ENCODE measurements at places on chromosomes 4 and X.

GRCh38 chr4:154877110-154877760, 96.2 kb downstream of the RBM46 start:
- DNase-seq: no peak

DNA sequence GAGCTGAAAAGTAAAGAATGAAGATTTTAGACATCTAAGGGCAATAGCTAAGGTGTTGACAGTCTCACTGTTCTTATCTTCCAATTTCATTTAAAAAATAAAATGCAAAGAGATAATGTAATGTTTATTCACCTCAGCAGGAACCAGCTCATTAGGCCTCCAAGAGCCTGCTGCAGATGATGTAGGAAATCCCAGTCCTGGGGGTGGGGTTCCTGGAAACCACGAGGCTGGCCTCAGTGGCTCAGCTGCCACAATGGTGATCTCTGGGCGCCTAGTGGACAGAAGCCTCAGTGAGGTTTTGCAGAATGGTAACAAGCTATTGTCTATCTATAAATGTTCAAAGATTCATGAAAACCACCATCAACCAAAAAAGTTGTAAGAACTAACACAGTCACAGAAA, 77.3 kb downstream of the RPS3A start:
- no peak for DNase-seq

DNA sequence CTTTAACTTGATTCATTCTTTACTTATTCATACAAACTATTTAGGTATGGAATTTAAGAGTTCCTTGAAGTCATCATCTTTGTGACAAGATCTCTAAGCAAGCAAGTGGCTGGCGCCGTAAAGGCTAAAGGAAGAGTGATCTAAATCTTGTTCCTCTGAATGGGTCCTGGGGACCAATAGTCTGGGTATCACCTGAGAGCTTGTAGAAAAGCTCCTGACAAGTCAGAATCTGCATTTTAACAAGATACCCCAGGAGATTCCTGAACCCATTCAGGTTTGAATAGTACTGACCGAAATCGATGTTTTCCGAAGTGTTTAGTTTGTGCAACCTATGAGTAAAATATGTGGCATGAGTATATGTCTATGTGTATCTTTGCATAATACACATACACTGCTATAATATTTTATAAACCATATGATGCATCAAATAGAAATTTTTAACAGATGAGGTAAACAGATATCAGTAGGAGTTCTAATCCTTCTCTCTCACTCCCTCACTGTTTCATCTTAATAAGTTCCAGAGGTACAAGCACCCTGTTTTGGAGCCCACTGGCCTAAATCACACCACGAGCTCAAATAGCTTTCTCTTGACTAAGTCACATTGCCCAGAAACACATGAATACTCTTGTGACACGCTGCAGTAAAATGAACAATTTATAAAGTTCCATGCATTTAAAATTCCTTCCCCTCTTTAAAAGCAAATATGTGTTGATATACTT, 170.0 kb downstream of the RELL1 start:
- DNase-seq: no peak

DNA sequence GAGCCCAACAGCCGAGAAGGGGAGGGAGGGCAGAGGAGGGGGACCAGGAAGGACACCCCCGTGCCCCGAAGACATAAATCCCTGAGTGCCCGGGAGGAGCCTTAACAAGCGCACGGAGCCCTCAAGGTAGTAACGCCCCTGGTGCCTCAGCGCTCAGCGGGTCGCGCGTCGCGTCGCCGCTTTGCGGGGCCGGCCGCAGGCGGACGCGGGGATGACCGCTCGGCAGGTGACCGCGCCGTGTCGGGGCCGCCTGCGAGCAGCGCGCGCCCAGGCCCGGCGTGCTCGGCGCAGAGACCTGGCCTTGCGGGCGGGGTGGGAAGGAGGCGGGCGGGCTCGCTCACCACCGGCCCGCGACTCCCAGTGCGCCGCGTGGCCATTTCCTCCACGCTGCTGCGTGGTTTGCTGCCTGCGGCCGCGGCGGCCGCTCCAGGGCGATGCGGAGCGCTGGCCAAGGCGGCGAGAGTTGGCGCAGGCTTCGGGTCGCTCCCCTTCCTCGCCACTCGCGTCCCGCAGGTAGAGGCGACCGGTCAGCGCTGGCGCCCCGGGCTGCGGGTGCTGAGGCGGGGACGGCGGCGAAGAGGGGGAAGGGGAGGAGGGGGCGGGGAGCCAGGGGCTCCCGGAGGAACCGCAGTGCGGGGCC, 632 bp downstream of the CCSER1 start:
- peak; percentile 4 for DNase-seq

- DNase-seq: no peak
These were observed 44.8 kb upstream of the CDKN2AIP start for GRCh38 chr4:183399616-183400015.

GRCh38 chr4:126874533-126874932, 758.2 kb upstream of the INTU start:
- DNase-seq: no peak

- no peak for DNase-seq
These were observed 7.3 kb downstream of the RPS4X start for GRCh38 chrX:72269671-72270251.

- no peak for DNase-seq
These were observed 13.7 kb upstream of the AREG start for GRCh38 chr4:74431113-74431826.

- DNase-seq: no peak
These were observed 83.1 kb upstream of the IGFBP7 start for GRCh38 chr4:57193209-57193810.

- peak; percentile 90 for DNase-seq
These were observed at the start of gene IKBKG for GRCh38 chrX:154547245-154548027. Gene IKBKG, plus strand, starts transcription at chrX:154547620. Its CDS starts 4,383 bp downstream, at chrX:154552003.

GRCh38 chr4:144189121-144189520, 48.6 kb upstream of the GYPA start:
- no peak for DNase-seq

GRCh38 chr4:169573889-169574288, 38.5 kb downstream of the NEK1 start:
- no peak for DNase-seq

- no peak for DNase-seq
These were observed 24.3 kb upstream of the SRD5A3 start for GRCh38 chr4:55321707-55322264.

DNA sequence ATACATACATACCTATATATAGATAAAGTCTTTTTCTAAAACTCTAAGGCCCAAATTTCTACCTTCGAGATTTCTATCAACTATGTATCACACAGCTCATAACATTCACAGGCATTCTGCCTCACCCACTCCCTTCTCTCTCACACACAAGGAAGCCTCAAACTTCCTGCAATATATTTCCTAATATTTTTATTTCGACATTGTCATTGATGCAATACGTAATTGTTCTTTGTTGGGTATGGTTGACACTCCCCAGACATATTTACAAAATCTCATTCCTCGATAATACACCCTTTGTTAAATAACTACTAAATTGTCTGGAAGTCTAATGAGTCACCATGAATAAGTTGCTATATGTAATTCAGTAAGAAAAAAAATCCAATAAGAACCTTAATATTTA, 143.5 kb downstream of the HNRNPD start:
- DNase-seq: no peak

GRCh38 chr4:31557437-31557836, 837.3 kb downstream of the PCDH7 start:
- no peak for DNase-seq

DNA sequence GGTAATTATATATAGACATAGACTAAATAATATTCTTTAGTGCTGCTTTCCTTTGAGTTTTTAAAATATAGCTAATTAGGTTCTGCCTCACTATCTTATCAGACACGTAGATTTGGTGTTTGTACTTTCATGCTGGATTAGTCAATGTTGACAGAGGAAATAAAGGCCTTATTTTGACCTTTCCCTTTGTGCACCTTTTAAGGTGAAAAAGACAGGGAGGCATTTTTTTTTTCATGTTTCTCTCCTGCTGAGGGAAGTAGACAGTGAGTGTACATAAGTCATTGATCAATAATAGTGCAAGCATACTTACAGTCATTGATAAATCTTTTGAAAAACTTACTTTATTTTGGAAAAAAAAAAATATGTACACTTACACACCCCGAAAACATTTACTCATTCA, 467.8 kb downstream of the GRXCR1 start:
- no peak for DNase-seq

DNA sequence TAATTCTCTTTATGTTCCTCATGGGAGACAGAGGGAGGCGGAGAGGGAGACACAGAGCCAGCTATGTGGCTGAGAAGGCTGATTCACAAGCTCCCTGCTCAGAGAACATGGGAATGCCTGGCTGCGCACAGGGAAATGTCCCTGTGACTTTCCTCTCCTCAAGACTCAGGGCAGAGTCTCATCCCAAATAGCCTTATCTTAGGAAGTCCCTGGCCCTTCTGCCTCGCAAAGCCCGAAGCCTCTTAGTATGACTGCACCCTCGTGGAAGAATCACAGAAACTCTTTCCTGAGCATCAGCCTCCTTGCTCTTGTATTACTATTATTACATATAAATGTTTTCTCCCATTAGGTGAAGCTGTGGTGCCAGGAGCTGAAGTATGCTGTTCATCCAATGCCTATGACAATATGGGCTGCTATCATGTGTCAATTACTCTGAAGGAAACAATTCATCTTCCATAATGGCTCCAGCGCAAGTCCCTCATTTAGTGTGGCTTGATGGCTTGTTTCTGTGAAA, 230.5 kb downstream of the MGST2 start:
- DNase-seq: no peak

DNA sequence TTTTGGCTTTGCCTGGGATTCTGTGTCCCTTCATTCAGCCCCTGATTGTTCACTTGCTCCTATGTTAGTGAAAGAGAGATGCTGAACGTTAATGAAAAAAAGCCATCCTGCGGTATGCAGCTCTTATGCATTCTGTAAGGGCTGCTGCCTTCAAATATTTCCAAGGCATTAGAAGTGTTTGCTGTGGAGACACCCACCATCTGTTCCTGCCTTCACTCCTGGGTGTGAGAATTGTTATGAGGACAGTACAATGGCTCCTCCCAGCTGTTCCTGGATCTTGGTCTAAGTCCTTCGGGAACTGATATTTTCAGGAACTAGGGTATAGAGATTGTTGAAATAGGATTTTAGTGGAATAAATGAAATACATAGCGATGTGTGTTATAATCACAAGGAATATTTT, 427.1 kb upstream of the FAM47C start:
- no peak for DNase-seq

- no peak for DNase-seq
These were observed 19.3 kb downstream of the CLTRN start for GRCh38 chrX:15645266-15645665.
